Stimulated activated CD4-positive, alpha-beta T cell treated with anti-CD3 and anti-CD28 coated beads, Interleukin-1b, Interleukin-23, amount 100 ng/mL, for 4 hours (primary cell): ENCODE measurements at places on chromosomes 12 and 14.

DNA sequence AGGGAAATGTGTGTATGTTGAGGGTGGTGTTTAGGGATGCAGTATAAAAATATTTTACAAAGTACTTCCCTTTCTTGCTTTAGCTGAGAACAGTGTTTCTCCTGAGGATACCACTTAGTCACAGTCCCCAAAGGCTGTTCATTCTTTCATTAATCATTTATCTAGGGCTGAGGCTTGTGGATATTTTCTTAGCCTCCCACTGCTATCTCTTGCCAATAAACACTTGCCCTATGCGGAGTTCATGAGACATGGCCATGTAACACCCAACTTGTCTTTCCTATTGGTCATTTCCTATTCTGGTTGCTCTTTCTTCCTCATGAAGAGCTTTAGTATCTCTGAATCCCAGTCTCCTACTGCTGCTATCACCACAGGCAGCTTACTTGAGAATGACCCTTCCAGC lies 75.1 kb downstream of the ETNK1 start:
- DNase-seq, result no peak

- DNase-seq, result no peak
Observed at GRCh38 chr12:39230086-39230485, 212.8 kb downstream of the KIF21A start.

GRCh38 chr14:74955229-74956026 lies at the start of gene PGF:
Gene PGF (minus strand): TSS chr14:74955597. CDS start chr14:74955242, 355 bp downstream.
- no peak for DNase-seq

GRCh38 chr12:27515671-27516070 lies 8.3 kb upstream of the PPFIBP1 start:
- DNase-seq, result no peak

DNA sequence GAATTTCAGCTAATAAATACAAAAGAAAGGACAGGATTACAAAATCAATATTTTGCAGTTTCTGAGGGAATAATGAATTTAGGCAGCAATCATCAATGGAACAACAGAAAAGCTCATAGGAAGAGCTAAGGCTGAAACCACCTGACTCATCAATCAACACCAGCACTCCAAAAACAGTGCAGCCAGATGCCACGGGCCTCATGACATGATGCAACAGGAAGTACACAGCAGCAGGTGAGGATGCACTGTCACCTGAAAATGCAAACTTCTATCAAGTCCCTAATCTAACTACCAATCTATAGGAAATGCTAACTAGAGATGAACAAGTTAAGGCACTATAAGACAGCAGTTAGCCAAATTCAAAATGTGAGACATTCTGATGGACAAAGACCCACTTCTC lies 21.7 kb downstream of the GNS start:
- no peak for DNase-seq

- DNase-seq, result no peak
Observed at GRCh38 chr12:63319386-63319785, 168.4 kb upstream of the AVPR1A start.

GRCh38 chr12:111686574-111687105 lies 787 bp downstream of the ACAD10 start:
- DNase-seq, result no peak

DNA sequence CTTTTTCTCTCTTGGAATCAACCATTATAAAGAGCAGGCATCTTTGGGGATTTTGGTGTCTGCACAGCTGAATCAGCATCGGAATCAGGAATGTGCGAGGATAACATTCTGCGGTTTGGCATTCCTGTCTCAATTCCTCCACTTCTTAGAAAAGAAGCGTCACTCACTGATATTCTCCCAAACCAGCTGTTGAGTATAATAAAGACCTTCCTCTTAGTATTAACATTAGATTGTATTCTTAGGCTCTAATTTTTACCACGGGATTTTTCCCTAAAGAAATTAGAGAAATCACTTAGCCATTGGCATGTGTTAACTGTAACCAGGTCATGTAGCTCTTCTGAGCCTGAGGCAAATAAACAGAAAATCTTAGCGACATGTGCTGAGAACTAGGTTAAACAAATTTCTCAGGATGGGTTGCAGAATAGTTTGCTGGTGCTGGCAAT lies 128.7 kb downstream of the TMX1 start:
- no peak for DNase-seq

DNA sequence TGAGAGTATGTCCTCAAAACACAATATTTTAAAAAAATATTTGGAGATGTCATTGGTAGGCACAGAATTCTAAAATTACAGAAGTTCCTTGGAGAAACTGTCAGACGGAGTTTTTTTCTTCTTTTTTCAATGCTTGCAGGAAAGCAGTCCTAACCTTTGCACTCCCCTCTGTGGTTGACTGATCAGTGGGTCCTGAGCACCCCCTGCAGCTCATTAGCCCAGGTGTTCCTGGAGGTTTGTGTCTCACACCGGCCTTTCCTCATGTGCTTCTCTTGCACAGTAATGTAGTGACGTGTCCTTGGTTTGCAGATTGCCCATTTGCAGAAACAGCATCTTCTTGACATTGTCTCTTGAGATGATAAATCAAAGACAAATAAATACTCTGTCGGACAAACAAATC lies 513.0 kb downstream of the TMEM121 start:
- DNase-seq, result peak; percentile 63

DNA sequence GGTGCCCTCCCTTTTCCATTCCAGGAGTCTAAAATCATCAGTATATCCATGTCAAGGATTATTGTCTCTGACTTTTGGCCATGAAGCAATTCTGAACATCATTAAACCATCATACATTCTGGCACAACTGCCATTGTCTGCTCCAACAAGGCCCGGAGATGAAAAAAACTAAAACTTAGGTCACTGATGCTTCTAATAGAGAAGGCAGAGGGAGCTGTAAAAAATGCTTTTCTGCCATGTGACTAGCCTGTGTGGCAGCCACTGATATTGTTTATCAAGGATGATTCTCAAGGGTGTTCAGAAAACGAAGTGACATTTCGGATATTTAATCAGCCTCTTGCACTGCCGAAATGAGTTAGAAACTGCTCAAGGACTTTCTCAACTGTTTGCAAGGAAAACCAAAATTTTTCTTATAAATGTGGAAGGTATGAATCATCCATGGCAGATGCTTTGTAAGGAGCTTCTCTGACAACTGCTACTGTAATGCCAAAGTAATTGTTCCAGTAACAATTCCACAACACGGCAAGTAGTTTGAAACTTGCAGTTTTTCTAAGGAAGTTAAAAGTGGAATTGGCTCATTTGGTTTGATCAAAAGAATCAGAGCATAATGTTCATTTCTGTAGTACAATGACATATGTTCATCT lies 1076.5 kb upstream of the FLRT2 start:
- no peak for DNase-seq

DNA sequence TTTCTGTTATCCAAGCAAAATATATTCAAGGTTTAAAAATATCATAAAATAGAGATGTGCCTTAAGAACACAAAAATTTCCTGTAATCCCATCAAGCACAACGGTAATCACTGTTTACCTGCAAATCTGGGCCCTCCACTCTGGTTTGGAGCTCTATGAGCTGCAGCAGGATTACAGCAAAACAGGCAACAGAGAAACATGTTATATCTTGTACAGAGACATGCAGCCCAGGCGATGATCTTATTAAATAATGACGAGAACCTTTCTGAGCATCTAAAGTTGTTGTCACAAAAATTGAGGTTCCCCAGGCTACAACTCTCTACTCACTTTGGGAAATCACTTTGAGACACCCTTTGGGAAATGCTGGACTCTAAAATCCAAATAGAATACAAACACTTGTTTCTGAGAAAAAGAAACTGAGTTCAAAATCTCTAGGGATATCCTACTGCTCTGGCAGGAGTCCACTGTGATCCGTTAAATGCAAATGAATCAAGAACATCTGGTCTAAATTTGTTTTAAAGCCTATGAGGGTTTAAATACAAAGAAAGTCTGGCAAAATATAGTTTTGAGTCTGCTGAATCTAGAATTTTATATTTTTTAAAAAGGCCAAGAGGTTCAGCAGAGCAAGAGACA lies 36.3 kb downstream of the STON2 start:
- no peak for DNase-seq

DNA sequence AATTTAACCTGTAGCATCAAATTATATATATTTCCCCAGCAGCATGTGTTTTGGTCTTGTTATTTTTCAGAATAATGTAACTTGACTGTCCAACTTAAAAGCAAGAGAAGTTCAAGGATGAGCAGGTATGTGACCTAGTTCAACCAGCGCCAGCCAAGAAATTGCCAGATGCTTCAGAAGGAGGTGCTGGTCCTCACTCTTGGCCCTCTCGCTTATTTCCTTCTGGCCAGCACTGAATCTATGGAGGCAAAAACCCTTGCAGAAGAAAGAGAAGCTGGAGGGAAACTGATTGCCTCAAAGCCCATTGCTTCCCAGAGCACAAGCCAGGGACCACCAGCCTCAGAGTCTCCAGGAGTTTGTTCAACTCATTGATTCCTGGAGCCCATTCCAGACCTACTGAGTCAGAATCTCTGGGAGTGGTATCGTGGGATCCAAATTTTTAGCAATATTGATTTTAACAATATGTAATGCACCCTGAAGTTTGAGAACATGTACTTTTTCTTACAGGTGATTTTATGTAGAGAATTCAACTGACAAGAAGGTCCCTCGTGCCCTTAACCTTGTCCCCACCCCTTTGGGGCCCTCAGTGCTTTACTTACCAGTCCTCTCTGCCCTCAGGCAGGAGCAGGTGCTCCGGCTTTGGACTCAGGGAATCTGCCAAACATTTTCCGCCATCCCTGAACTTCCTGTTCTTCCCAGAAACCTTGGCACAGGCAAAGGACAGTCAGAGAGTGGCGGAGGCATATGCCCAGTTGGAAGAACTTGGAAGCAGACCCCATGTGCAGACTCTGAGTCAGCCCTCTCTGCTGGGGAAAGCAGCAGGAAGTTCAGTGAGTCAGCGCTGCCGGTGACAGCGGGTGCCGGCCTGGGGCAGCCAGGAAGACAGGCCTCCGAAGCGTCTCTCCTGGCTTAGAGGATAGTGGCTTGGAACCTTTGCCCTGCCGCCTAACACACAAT lies 10.4 kb downstream of the BEST3 start:
- peak; percentile 5 for DNase-seq
